ENCODE measurements at places on chromosomes 11 and 22. TPM values are rescaled to one million over a fixed set of nuclear protein-coding genes. Genes with fewer than 3 reads are reported as not detected.

Gene CDKN1C
- 11.2 TPM for total RNA-seq

Gene WT1
- 5.8 TPM for total RNA-seq

Gene CLMP
- total RNA-seq, result 26.7 TPM

Gene NXPE1
- total RNA-seq, result not detected

Gene FXYD6
- 0.11 TPM for total RNA-seq

Gene TXNRD2
- total RNA-seq, result 33.9 TPM

Gene TREH
- total RNA-seq, result not detected

Gene RFPL1
- not detected for total RNA-seq

Gene CATSPERZ
- 3.3 TPM for total RNA-seq

Gene CD6
- total RNA-seq, result 0.05 TPM

Gene P2RY6
- total RNA-seq, result 2.8 TPM

Gene OR51S1
- not detected for total RNA-seq

Gene KRTAP5-8
- not detected for total RNA-seq

Data from A549 treated with dexamethasone at 1 μM for 4 hours (cell line).